G401 (cell line): ENCODE measurements at places on chromosomes 5 and 9.

DNA sequence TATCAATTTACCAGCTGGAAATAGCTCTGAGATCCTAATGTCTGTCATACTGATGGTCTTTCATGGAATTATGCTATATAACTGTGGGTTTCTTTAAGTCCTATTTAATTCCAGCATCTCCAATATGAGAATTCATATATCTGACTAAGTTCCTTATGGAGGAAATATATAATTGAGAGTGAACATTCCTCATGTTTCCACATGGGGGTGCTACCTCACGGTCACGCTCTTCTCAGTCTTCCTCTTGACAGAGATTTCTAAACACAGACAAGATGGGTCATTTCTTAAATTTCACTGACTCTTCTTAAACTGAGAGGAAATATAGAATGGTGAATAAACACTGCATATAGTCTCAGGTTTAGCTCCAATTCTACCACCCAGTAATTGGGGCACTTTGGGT is 212.1 kb downstream of the SLF1 start:
- DNase-seq, result no peak

- no peak for DNase-seq
These were observed 2.3 kb downstream of the SLC44A1 start for GRCh38 chr9:105246656-105247173.

- DNase-seq, result no peak
These were observed 54.7 kb upstream of the UBAC1 start for GRCh38 chr9:136015656-136016571.

- no peak for DNase-seq
These were observed 161.0 kb upstream of the SLC28A3 start for GRCh38 chr9:84501587-84501986.

DNA sequence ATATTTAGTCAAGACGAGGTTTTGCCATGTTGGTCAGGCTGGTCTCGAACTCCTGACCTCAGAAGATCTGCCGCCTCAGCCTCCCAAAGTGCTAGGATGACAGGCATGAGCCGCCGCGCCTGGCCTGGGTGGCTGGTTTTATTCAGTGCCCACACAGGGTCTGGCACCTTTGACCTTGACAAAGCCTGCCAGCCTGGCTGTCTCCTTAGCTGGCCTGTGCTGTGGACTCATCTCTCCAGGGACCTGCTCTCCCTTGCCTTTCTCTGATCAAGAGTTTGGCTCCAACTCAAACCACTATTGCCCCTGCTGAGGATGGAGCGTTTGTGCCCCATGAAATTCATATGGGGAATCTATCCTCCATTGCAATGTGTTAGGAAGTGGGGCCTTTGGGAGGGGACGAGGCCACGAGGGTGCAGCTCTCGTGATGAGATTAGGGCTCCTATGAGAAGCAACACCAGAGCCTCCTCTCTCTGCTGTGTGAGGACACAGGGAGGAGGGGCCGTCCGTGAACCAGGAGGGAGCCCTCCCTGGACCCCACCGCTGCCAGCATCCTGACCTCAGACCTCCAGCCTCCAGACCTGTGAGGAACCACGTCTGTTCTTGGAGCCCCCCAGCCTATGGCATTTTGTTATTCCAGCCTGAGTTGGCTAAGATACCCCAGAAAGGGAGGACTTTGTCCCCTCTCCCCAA is 45.0 kb downstream of the MRPL36 start:
- no peak for DNase-seq
